ENCODE measurements at places on chromosomes 11 and 22.

- DNase-seq, result no peak
These were observed 213.3 kb downstream of the ETS1 start for GRCh38 chr11:128374026-128374425.

GRCh38 chr11:96781082-96781481, 391.3 kb downstream of the JRKL start:
- no peak for DNase-seq

DNA sequence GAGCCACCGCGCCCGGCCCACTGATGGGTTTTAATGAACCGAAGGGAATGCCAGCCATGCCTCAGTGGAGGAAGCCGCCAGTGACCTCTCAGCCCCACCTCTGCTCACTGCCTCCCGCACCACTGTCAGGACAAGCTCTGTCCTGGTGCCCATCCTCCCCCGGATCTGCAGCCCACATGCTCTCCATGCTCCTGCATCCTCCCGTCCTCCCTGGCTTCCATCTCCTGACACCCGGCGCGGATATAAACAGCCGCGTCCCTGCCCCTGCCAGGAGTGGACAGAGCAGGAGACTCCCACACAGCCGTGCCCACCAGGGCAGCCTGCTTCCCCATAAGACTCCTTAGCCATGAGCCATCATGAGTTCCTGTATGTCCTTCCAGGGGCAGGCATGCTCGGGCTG, 26.9 kb downstream of the MACROD1 start:
- no peak for DNase-seq

GRCh38 chr11:128592454-128592853, 5.1 kb upstream of the ETS1 start:
- DNase-seq, result no peak

DNA sequence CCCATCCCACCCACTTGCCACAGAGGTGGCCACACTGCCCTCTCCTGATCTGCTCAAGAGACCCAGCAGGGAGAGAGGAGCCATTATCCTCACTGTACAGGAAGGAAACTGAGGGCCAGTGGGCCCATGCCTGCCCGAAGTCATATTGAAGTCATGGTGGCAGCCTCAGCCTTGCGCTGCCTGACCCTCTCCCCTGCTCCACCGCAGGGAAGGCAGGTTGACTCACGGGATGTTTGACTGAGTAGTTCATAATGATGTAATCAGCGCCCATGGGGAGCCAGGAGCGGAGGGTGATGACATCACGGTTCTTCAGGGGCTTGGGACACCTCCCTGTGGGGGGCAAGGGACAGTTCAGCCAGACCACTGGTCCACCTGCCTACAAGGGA, 6.1 kb upstream of the ARAP1 start:
- DNase-seq, result no peak

DNA sequence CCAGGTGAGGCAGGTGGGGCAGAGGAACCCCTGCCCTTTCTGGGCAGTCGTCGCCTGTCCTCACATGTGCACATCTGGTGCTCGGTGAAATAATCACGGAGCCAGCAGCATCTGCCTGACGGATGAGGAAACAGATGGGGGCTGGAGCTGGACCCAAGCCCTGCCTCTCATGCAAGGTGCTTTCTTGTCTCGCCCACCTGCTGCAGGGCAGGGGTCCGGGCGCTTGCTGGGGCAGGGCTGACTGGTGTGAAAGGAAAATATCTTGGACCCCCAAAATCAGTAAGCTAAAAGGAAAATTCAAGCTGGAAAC, 3.3 kb downstream of the ALDH3B2 start:
- DNase-seq, result no peak

DNA sequence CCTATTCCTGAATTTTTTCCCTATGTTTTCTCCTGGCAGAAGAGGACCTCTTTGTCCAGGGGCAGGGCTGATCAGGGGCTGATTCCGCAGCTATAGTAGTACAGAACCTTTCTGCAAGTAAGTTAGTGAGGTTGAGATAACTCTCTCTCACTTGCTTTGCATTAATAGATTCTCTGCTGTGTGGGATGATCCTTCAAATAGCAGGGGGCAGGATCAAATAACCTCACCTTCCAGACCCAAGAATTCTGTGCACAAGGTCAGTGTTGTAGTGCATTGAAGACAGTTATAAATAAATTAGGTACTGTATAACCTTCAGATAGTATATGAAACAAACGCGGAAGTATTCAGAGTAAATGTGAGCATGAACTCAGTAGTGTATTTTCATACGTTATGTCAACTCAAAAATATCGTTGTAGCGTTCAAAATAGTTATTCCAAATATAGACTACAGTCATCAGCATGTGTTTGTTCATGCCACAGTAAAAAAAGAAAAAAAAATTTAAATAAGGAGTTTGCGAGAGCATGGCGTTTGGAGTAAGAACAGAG, 278 bp downstream of the MMP26 start:
- no peak for DNase-seq

GRCh38 chr22:22746963-22747933, 102.8 kb downstream of the GGTLC2 start:
- DNase-seq, result no peak

GRCh38 chr11:119051440-119052162, 5.4 kb downstream of the HYOU1 start:
- DNase-seq, result no peak

DNA sequence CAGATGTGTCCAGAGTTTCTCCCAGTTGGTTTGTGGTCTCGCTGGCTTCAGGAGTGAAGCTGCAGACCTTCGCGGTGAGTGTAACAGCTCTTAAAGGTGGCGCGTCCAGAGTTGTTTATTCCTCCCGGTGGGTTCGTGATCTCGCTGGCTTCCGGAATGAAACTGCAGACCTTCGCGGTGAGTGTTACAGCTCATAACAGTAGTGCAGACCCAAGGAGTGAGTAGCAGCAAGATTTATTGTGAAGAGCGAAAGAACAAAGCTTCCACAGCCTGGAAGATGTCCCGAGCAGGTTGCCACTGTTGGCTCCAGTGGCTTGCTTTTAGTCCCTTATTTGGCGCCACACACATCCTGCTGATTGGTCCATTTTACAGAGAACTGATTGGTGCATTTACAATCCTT, 1.8 kb upstream of the PGA3 start:
- DNase-seq, result no peak

GRCh38 chr11:120198787-120199469, 11.9 kb upstream of the OAF start:
- DNase-seq, result no peak

- DNase-seq, result no peak
These were observed 34.4 kb downstream of the TNRC6B start for GRCh38 chr22:40212121-40212520.

- DNase-seq, result no peak
These were observed 597.5 kb downstream of the BRD1 start for GRCh38 chr22:49230194-49230577.

DNA sequence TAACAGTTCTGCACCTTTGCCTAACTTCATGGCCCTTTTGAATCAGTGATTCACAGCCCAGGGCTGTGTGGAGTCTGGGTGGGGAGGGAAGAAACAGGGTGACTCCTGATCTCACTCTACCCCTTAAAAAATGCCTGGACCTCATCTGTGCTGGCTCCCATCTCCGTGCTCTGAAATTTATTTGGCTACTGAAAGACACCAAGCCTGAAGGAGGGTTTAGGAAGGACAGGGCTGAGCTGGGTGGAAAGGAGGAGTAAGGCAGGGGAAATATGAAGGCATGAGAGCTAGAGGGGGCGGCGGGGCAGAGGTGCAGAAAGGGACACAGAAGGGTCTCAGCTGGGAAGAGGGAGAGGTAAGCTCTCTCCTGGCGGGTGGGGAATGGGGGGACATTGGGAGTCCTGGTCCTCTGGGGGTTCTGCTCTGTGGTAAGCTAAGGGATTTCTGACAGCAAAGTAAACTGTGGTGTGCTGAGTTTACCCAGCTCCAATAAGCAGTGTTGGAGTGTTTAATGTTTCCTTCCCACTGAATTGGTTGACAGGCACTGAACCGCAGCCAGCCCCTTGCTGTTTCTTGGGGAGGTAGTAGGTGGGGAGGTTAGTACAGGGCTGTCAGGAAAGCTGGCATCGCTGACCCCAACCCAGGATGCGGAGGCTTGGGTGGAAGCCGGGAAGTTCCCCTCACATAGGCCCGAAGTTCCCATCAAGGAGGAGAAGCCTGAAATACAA, 71.1 kb downstream of the RPUSD4 start:
- DNase-seq, result no peak

DNA sequence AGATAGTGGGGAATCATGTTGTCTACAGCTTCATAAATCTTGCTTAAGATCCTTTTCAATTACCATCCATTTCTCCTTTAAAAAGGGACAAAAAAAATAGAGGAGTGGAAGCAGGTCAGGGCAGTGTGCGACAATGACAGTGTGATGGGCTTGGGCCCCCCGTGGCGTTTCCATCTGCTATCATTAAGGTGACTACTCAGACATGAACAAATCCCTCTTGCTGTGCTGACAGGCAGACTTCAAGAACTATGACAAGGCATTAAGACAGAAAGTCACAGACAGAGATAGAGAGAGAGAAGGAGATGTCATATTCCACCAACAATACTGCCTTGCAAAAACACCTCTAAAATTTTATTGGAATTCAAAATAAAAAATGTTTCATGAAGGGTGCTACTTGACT, 263.2 kb downstream of the DCDC1 start:
- no peak for DNase-seq

DNA sequence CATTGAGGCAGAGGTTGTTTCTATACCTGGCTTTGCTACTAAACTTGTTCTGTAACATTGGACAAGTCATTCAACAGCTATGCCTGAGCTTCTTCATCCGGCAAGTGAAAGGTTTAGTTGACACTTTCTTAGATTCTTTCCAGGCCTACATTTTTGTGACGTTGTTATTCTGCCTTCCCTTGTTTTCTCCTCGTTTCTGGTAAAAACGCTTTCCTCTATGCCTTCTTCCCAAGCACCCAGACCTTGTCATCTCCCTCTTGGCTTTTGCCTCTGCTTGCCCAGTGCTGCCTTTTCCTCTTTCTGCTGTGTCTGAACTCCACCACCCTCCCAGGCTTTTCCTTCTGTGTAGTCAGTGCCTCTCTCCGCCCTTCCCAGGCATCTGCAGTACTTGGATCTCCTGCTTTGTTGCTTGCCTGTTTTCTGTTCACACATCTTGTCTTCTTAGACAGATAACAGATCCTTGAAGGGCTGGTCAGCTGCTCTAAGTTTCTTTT, 1.4 kb upstream of the AMOTL1 start:
- DNase-seq, result no peak

DNA sequence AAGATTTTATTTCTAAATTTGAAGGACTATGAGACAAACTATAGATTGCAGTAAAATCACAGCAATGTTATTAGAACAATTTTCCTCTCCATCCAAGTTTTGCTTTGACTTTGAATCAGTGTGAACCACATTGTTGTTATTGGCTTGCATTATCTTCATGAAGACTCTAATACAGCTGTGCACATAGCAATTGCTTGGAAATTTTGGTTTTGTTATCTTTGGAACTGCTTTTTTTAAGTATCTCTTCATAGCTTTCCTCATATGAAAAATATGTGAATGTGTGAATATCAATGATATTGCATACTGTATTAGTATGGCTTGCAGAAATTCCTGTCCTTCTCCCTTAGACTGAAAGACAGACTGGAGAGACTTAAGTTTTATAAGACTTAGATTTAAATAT, 666.6 kb downstream of the LUZP2 start:
- no peak for DNase-seq

GRCh38 chr11:5042091-5042490, 4.2 kb upstream of the OR52J3 start:
- no peak for DNase-seq

DNA sequence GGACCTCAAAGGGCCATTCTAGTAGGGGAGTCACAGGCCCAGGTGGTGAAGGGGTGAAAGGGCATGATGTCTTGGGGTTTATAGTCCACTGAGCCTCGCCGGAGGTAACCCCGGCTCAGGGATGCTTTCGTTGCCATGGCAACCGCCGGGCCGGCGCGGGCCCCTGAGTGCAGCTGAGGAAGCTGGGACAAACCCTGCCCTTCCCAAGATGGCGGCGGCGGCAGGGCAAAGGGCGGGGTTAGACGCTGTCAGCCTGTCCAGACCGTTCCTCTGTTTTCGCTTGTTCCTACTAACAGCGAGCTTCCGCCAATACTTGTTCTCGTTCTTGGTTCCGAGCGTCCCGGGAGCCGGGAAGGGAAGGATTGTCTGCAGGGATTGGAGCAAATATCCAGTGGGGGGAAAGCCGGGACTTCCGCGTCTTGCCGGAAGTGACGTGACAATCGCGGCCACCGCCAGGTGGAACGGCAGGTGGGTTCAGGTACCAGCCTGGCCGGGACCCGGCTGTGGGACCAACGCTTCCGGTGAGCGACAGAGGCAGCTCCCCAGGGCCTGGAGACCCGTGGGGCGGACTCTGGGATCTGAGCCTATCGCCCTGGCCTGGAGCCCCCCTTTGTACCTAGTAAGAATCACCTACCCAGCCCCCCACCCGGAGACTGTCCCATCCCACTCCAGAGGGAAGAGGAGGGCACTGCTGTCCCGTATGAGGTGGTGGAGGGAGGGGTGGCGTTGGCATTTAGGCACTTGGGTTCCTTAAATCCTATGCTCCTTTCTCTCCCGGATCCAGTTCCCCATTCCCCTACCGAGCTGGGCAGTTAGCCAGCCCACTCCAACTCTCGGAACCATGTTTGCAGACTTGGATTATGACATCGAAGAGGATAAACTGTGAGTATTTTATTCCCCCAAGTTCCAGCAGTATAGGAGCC, at the start of gene PICK1:
Gene PICK1 (plus strand): TSS at position 436 of the 923 bp plus-strand sequence. CDS start 406 bp downstream, at position 842.
- DNase-seq, result peak; percentile 77

DNA sequence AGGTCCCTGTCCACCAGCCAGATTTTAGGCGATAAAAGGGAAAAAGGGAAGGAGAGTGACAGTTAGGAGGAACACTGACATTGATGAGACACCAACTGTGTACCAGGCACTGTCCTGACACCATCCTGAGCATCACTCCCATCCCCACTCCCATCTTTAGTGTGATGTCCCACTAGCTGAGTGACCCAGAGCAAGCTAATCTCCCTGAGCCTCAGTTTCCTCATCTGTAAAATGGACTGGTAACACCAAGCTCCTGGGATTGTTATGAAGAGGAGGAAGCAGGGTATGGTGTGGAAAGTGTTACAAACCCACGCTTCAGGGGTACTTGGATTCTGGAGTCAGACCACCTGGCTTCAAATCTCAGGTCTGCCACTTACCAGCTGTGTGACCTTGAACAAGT, 8.5 kb upstream of the P2RY6 start:
- DNase-seq, result no peak

- no peak for DNase-seq
These were observed 666.6 kb upstream of the TENM4 start for GRCh38 chr11:80107415-80107814.

DNA sequence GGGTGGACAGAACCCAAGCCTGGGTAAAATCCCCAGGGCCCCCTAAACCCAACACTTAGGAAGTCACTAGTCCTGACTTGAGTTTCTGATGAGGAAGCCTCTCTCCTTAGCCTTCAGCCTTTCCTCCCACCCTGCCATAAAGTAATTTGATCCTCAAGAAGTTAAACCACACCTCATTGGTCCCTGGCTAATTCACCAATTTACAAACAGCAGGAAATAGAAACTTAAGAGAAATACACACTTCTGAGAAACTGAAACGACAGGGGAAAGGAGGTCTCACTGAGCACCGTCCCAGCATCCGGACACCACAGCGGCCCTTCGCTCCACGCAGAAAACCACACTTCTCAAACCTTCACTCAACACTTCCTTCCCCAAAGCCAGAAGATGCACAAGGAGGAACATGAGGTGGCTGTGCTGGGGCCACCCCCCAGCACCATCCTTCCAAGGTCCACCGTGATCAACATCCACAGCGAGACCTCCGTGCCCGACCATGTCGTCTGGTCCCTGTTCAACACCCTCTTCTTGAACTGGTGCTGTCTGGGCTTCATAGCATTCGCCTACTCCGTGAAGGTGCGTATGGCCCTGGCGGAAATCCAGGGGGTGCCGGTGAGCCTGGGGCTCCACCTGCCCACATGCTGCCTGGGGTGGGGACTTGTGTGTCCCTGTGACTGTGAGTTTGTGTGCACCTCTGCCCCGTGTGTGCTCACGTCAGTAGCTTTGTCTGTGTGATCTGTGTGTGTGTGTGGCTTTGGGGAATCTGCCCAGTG, at the start of gene IFITM1:
Gene IFITM1 (plus strand): TSS at position 254 of the 767 bp plus-strand sequence. CDS start 131 bp downstream, at position 385.
- peak; percentile 40 for DNase-seq
